Fibroblast of skin of left biceps (primary cell): ENCODE measurements at places on chromosomes 12 and 14.

DNA sequence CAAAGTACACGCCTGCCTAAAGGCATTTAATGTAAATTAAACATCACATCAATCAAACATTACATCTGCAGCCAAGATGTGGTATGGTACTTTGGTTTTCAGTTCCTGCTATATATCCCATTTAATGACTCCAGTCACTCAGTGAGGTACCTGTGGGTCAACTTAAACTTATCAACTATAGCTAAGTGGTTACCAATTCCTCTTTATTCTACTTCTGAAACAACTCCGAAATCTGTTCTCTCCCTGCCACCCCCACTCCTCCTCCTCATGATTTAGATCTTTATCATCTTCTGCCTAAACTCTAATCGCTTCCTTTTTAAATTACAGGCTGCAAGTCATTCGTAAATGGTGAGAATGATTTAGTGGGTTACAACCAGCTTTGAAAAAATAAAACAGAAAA lies 57.9 kb downstream of the BCL2L14 start:
- no peak for DNase-seq

- no peak for DNase-seq
Measured at GRCh38 chr12:112357214-112357613, 25.0 kb downstream of the HECTD4 start.

GRCh38 chr12:46660719-46661109 lies 165.1 kb downstream of the SLC38A4 start:
- DNase-seq: peak; percentile 41

GRCh38 chr12:1267243-1267642 lies 276.2 kb downstream of the ERC1 start:
- no peak for DNase-seq

GRCh38 chr14:88599761-88600439 lies 37.1 kb downstream of the ZC3H14 start:
- DNase-seq: no peak

- DNase-seq: no peak
Measured at GRCh38 chr12:5432011-5432400, at the start of gene NTF3. NTF3 (plus strand) TSS chr12:5432108; CDS start chr12:5432325, 217 bp downstream.

- no peak for DNase-seq
Measured at GRCh38 chr12:219891-220352, 6.0 kb upstream of the SLC6A12 start.

DNA sequence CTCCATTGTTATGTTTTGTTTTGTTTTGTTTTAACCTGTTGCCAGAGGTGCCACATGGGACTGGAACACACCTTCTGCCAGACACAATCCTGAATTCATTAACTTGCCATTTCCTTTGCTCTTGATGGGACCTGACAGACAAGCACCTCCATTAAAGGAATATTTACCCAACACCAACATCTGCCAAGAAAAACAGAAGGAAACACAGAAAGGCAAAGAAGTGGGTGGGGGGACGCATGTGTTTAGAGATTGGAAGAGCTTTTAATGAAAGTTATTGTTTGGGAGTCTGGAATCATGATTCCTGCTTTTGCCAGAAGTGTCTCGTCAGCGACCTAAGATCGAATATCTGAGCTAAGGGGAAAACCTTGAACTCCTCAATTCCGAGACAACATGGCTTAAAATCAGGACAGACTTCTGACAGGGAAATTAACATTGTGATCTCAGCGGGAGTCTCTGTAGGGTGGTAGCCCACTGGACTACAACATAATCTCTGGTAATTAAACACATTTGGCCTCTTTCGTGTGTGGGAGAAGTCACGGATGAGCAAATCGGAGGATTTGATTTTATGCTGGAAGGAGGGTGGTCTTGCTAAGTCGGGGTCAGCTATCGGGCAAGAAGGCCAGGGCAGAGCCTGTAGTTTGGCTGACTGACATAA lies 210.4 kb upstream of the FAR2 start:
- no peak for DNase-seq

DNA sequence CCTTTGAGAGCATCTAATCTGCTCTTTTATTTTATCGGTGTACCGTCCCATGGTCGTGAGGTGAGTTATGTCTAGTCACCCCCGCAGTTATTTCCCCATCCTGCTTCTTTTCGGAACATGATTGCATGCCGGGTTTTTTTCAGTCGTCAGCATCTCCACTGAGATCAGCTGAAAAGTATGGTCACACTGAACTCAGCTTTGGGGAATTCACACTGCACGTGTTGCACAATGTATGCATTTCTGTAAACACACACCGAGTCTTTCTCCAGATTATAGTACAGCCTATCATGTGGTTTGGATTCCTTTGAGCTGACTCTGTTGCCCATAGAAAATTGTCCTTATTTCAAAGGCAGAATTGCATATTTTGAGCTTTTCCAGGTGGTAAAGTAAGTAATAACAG lies 24.6 kb downstream of the PLXNC1 start:
- peak; percentile 94 for DNase-seq

- no peak for DNase-seq
Measured at GRCh38 chr14:53567236-53567780, 389.3 kb downstream of the BMP4 start.

- DNase-seq: peak; percentile 77
Measured at GRCh38 chr12:93766796-93767523, 89.8 kb downstream of the CRADD start.

GRCh38 chr12:67112586-67112985 lies 156.6 kb upstream of the CAND1 start:
- no peak for DNase-seq

GRCh38 chr12:123900871-123901376 lies 71.7 kb downstream of the CCDC92 start:
- DNase-seq: no peak

GRCh38 chr12:110861729-110862128 lies 14.9 kb downstream of the CCDC63 start:
- no peak for DNase-seq

DNA sequence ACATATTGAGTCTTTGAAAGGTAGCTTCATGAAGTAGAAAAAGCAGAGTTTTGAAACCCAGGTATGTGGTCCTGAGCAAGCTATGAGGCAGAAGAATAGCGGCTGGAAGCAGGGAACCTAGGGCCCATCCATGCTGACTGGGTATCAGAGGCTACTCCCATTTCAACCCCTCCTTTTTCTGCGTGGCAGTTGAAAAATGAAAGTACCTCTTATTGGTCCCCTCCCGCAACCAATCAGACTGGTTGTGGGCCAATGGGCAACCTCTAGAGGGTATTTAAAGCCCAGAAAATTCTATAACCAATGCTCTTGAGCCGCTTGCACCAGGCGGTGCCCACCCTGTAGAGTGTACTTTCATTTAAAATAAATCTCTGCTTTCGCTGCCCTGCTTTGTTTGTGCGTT lies 1.6 kb upstream of the SNRPF start:
- DNase-seq: no peak
